ENCODE measurements at places on chromosomes 5 and 9.

- DNase-seq: no peak
These were observed 190.3 kb downstream of the WDR70 start for GRCh38 chr5:37569466-37569865.

- no peak for DNase-seq
These were observed 271.1 kb upstream of the IRX1 start for GRCh38 chr5:3324421-3325101.

- no peak for DNase-seq
These were observed 193.3 kb upstream of the NR3C1 start for GRCh38 chr5:143596824-143597223.

DNA sequence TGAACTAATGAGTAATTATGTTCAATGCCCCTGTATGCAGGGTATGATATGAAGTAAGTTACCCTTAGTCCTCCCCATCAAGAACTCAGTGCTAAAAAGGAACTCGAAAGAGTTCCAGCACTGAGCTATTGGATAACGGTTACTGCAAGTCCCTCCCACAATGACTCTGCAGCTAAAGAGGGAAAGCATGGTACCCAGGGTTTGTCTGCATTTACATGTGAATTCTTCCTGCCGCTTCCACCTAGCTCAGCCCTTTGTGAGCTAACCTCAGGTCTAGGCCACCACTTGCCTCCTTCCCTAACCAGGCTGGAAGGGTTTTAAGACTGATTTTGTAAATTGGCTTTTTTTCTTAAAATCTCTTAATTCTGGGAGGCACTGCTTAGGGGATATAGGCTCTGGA lies 376.8 kb downstream of the EBF1 start:
- no peak for DNase-seq

DNA sequence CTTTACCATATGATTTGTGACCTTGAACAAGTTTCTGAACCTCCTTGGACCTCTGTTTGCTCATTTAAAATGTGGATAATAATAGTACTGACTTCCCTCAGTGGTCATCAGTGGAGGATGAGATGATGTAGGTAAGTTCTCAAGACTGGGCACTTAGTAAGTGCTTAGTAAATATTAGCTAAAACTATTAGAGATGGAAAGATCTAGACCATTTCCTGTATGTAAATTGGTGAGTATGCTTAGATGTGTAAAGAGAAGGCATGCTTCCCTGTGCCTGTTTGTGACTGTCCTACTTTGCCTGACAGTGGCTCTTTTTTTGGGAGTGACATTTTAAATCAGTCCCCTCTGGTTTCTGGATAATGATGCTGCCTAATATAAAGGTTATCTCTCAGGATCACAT lies 288.1 kb downstream of the GABRB2 start:
- no peak for DNase-seq

GRCh38 chr5:150279330-150280020 lies 10.1 kb downstream of the CAMK2A start:
- no peak for DNase-seq

DNA sequence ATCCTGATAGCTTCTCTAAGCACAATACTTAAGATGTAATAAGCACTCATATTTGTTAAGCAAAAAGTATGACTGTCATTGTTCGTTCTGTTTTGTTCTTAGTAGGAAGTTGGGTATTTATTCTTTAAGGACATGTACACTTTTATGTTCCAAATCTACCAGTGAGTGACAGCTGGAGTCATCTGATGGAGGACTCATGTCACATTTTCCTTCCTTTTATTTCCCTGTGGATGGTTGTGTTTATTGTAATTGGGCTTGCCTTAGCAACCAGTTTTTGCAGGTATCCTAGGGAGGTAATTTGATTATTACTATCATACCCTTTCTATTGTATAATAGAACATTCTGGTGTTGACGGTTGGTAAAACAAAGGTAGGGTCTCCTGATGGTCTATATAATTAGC lies 145.7 kb downstream of the ZSWIM6 start:
- DNase-seq: no peak

GRCh38 chr5:68343421-68343826 lies 127.9 kb downstream of the PIK3R1 start:
- peak; percentile 82 for DNase-seq

DNA sequence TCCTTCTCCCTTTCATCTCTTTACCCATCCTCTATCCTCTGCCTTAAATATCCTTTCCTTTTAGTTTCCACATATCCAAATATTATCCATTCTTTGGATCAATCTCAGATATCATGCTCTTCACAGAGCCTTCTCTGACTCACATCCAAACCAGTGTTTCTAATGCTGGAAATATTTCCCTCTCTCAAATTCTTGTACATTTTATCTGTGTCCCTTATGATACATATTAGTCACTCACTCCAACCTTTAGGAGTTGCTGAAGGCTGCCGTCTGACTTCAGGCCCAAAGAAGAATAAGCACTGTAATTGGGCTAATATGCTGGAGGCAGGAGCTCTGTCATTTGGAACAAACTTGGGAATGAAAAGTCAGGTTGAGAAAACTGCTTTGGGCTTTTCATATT lies 156.4 kb upstream of the RUSC2 start:
- no peak for DNase-seq

- no peak for DNase-seq
These were observed 194.3 kb downstream of the PALM2AKAP2 start for GRCh38 chr9:109974143-109974917.

All from erythroblast (primary cell).